Stimulated activated CD4-positive, alpha-beta T cell treated with anti-CD3 and anti-CD28 coated beads, Interleukin-1b, Interleukin-23, amount 100 ng/mL, for 24 hours (primary cell): ENCODE measurements at places on chromosomes 3 and 15.

DNA sequence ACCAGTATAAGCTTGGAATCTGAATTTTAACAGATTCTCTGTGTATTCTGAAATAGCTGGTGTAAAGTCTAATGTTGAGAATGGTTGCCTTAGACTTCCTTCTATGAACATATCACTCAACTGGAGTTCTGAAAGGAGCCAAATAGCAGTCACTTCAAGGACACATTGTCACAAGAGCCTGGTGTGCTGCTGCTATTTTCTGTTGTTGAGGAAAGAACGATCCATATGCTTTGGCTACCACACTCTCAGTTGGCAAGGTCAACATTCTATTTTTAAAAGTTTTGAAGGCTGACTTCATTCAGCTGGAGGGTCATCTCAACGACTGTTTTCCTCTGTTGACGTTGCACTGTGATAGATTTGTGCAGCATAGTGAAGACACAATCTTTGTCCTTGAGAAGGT, 248.7 kb downstream of the TUSC7 start:
- DNase-seq: no peak

DNA sequence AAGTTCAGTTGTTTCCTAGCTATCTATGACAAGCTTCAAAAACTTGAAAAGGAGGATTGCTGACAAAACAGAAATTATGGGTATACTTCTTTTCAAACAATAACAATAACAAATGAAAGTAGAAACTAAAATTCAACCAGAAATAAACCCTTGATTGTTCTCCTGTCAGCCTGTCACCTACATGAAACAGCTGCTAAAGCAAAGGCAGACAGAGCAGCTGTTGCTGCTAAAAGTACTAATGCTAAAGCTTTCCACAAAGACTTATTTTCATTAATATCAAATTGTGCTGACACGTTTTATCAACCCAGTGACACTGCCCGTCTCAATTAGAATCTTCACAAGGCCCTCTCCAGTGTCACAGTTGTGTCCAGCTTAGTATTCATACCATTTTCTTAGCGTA, 533.2 kb upstream of the GBE1 start:
- no peak for DNase-seq

GRCh38 chr3:90080988-90081387, 973.6 kb downstream of the EPHA3 start:
- no peak for DNase-seq

GRCh38 chr15:89939910-89940309, 27.2 kb upstream of the ARPIN start:
- no peak for DNase-seq

GRCh38 chr3:154538566-154539360, 108.8 kb upstream of the GPR149 start:
- DNase-seq: no peak

GRCh38 chr3:72344647-72345046, 503.6 kb downstream of the SHQ1 start:
- no peak for DNase-seq

DNA sequence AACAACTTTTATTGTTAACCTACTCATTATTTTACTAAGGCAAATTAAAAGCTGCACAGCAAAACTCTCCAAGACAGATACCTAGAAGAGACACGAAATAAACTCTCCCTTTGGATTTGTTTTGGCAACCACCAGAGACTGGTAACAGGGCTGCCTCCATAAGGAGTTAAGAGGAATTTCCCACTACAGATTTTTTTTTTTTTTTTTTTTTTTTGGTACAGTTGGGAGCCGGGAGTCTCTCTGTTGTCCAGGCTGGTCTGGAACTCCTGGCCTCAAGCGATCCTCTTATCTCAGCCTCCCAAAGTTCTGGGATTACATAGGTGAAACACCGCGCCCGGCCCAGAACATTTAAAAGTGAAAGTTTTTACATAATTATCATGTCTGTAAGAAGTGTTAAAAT, 73.6 kb upstream of the VGLL4 start:
- no peak for DNase-seq

- no peak for DNase-seq
Observed at GRCh38 chr3:159884661-159885402, 103.8 kb upstream of the IL12A start.

GRCh38 chr3:104547031-104547430, 819.7 kb upstream of the ALCAM start:
- DNase-seq: no peak

GRCh38 chr15:39181056-39181747, 399.7 kb upstream of the THBS1 start:
- no peak for DNase-seq
